Natural killer cell (primary cell): ENCODE measurements at places on chromosomes 16 and 17. TPM values are rescaled to one million over a fixed set of nuclear protein-coding genes. Genes with fewer than 3 reads are reported as not detected.

GRCh38 chr16:74064120-74064735 lies 232.4 kb upstream of the PSMD7 start:
- no peak overlapping the region for H3K27ac ChIP-seq
- no peak for DNase-seq
- no peak overlapping the region for H3K4me3 ChIP-seq
- no peaks in the 10 kb centered on the region for H3K27me3 ChIP-seq
- no peaks in the 10 kb centered on the region for H3K36me3 ChIP-seq

- H3K27me3 ChIP-seq = no peaks in the 10 kb centered on the region
- no peaks in the 10 kb centered on the region for H3K36me3 ChIP-seq
- DNase-seq = no peak
- no peak overlapping the region for H3K4me3 ChIP-seq
- H3K4me1 ChIP-seq = no peaks in the 10 kb centered on the region
Observed at GRCh38 chr17:40203131-40203530, 16.0 kb upstream of the WIPF2 start.

DNA sequence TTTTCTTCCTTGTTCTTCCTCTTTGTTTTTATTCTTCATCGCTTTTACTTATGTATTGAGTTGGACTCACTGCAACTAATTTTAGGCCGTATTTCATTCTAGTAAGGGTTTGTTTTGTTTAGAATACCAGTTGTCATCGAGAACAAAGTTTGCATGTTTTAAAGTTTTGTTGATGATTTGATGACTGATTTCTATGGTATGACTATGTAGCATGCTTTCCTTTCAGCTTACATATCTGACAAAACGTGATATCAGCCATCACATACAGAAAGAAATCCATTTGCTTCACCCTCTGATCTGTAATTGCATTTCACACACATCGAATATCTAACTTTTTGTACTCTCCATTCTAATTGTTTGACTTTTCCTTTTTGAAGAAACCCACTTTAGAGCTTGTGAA lies 4.0 kb downstream of the PRKCA start:
- no peak overlapping the region for H3K4me3 ChIP-seq
- peaks cover 17% of the 10 kb centered on the region for H3K4me1 ChIP-seq
- DNase-seq = no peak
- no peaks in the 10 kb centered on the region for H3K27me3 ChIP-seq
- peaks cover 3% of the 10 kb centered on the region for H3K36me3 ChIP-seq

GRCh38 chr17:13437966-13438779 lies 163.6 kb downstream of the HS3ST3A1 start:
- H3K27me3 ChIP-seq = no peaks in the 10 kb centered on the region
- no peak overlapping the region for H3K27ac ChIP-seq
- no peak for DNase-seq
- no peaks in the 10 kb centered on the region for H3K36me3 ChIP-seq
- no peak overlapping the region for H3K4me3 ChIP-seq
- no peaks in the 10 kb centered on the region for H3K4me1 ChIP-seq

CRYBA1 gene
- total RNA-seq = not detected

ZFHX3 gene
- total RNA-seq = 5.8 TPM

FLYWCH2 gene
- 12.6 TPM for total RNA-seq

GRCh38 chr16:3054965-3055733 lies 8.8 kb downstream of the MMP25 start:
- peak; percentile 50 for DNase-seq
- peaks cover 15% of the 10 kb centered on the region for H3K36me3 ChIP-seq
- H3K4me1 ChIP-seq = peaks cover 78% of the 10 kb centered on the region
- no peak overlapping the region for H3K4me3 ChIP-seq
- H3K27me3 ChIP-seq = no peaks in the 10 kb centered on the region

- no peaks in the 10 kb centered on the region for H3K4me1 ChIP-seq
- H3K27me3 ChIP-seq = no peaks in the 10 kb centered on the region
- DNase-seq = no peak
- H3K27ac ChIP-seq = no peak overlapping the region
- H3K36me3 ChIP-seq = no peaks in the 10 kb centered on the region
Observed at GRCh38 chr16:35664091-35664693, 2204.8 kb downstream of the TP53TG3F start.

DNA sequence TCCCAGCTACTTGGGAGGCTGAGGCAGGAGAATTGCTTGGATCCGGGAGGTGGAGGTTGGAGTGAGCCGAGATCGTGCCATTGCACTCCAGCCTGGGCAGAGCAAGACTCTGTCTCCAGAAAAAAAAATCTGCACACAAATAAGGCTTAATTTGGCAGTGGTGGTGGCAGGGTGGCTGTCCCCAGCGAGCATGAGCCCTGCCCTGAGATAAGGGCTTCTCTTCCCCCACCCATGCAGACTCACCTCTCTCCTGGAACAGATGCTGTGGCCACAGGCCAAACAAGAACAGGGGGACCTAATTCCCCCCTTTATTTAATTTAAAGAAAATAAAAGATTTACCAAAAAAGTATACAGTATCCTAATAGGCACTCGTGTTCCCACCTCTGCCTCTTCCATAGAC lies 157.2 kb downstream of the RAB11FIP4 start:
- no peak for DNase-seq
- no peaks in the 10 kb centered on the region for H3K36me3 ChIP-seq
- H3K4me3 ChIP-seq = peak overlapping the region; percentile 72
- no peaks in the 10 kb centered on the region for H3K27me3 ChIP-seq
- peak overlapping the region; percentile 53 for H3K27ac ChIP-seq
- H3K4me1 ChIP-seq = peaks cover 12% of the 10 kb centered on the region

DNA sequence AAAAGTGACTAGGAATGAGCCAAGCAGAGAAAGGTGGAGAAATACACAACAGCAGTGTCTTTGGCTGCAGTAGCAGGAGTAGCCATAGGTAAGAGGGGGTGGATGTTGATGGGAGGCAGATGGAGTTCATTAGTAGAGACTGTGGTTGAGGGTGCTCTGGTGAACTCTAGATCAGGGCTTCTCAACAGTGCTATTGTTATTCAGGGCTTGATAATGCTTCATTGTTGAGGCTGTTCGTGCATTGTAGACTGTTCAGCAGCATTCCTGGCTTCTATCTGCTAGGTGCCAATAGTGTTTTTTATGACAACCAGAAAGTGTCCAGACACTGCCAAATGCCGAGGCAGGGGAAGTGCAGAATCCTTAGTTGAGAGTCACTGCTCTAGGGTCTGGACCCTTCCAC lies 3.6 kb downstream of the ALKBH5 start:
- peaks cover 77% of the 10 kb centered on the region for H3K4me1 ChIP-seq
- H3K27me3 ChIP-seq = no peaks in the 10 kb centered on the region
- no peak overlapping the region for H3K27ac ChIP-seq
- DNase-seq = no peak

DNA sequence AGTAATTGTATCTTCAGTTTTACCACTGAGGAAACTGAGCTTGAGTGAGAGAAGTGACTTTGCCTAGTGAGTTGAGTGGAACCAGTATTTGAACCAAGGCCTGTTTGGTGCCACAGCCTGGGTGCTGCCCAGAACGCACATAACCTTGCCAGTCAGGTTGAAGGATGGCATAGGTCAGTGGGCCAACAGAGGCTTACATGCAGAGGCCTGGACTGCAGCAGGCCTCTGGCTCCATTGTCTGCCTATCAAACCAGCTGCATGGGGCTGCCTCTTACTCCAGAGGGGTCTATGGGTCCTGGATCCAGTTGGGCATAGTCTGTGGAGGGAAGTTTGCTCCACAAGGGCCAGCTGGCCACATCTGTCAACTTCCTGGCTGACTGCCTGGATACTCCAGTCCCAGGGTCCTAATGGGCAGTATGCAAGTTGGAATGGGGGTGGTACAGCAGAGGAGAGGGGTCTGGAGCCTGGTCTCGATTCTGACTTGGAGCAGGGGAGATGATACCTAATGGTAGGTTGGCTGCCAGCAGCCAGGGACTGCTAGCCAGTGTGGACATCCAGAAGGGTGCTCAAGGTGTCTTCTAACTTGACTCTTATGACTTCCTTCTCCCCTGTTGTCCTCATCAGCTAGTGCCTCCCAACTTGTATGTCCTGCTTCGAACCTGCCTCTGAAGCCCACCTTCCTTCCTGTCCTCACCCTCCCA lies 11.1 kb upstream of the RNF112 start:
- no peaks in the 10 kb centered on the region for H3K27me3 ChIP-seq
- DNase-seq = no peak
- no peak overlapping the region for H3K4me3 ChIP-seq
- H3K36me3 ChIP-seq = no peaks in the 10 kb centered on the region
- H3K4me1 ChIP-seq = no peaks in the 10 kb centered on the region
- no peak overlapping the region for H3K27ac ChIP-seq

GFAP gene
- not detected for total RNA-seq

KRTAP2-3 gene
- not detected for total RNA-seq

DNA sequence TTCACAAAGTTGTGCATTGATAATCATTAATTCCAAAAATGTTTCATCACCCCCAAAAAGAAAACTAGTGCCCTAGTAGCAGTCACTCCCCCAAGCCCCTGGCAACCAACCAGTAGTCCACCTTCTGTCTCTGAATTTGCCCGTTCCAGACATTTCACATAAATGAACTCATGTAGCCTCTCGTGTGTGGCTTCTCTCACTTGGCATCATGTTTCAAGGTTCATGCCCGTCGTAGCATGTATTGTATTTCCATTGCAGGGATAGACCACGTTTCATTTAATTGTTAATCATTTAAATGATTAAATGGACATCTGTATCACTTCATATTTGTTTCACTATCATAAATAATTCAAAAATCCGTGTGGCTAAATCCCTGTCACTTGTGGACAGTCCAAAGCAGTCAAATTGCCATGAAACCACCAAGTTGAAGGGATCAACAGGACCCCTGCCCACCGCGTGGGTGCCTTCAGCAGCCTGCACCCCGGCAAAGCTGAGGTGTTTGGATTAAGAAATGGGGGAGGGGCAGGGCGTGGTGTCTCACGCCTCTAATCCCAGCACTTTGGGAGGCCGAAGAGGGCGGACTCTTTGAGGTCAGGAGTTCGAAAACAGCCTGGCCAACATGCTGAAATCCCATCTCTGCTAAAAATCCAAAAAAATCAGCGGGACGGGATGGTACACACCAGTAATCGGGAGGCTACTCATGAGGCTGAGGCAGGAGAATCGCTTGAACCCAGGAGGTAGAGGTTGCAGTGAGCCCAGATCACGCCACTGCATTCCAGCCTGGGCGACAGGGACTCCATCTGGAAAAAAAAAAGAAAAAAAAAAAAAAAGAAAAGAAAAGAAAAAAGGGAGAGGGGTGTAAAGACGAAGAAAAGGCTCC lies 8.7 kb upstream of the FLYWCH2 start:
- H3K4me3 ChIP-seq = no peak overlapping the region
- no peaks in the 10 kb centered on the region for H3K27me3 ChIP-seq
- no peak overlapping the region for H3K27ac ChIP-seq
- no peaks in the 10 kb centered on the region for H3K36me3 ChIP-seq
- peaks cover 10% of the 10 kb centered on the region for H3K4me1 ChIP-seq

DNA sequence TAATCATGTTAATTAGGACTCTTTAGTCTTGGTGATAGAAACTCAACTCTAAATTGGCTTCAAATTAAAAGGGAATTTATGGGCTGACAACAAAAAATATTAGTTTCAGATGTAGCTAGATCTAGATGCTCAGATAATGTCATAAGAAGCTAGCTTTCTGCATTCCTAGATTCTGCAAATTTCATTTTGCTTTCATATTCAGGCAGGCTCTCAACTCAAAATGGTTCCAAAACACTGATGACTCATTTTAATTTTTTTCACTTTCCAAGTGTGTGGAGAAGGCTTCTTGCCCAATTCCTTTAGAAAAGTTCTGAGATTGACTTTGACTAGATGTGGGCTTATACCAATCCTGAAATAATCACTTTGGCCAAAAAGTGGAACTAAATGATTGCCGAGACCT lies 236.7 kb upstream of the GOT2 start:
- no peak overlapping the region for H3K27ac ChIP-seq
- no peaks in the 10 kb centered on the region for H3K4me1 ChIP-seq
- H3K27me3 ChIP-seq = no peaks in the 10 kb centered on the region
- no peak overlapping the region for H3K4me3 ChIP-seq
- no peaks in the 10 kb centered on the region for H3K36me3 ChIP-seq
- DNase-seq = no peak

GRCh38 chr16:49972280-49972679 lies 52.7 kb upstream of the CNEP1R1 start:
- H3K27me3 ChIP-seq = no peaks in the 10 kb centered on the region
- no peaks in the 10 kb centered on the region for H3K36me3 ChIP-seq
- no peak for DNase-seq
- no peaks in the 10 kb centered on the region for H3K4me1 ChIP-seq
- H3K4me3 ChIP-seq = no peak overlapping the region

DNA sequence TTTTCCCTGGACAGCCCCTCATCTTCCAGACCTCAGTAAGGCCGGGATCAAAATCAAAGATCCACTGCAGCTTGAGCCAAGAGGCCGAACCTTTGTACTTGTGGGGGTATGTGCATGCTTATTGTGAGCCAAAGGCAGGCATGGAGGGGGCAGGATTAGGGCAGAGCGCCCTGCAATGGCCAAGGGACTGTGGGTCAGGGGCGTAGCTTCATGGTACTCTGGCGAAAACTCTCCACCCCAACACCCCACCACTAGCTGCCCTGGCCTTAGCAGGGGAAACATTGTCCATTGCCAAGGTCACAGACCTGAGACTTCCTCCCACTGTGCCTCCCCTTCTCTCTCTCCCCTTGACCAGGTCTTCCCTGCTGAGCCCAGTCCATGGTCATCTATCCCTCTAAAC lies 90.1 kb downstream of the TMEM132E start:
- H3K4me3 ChIP-seq = no peak overlapping the region
- no peak for DNase-seq
- peaks cover 2% of the 10 kb centered on the region for H3K27me3 ChIP-seq
- no peak overlapping the region for H3K27ac ChIP-seq
- H3K4me1 ChIP-seq = no peaks in the 10 kb centered on the region

DNA sequence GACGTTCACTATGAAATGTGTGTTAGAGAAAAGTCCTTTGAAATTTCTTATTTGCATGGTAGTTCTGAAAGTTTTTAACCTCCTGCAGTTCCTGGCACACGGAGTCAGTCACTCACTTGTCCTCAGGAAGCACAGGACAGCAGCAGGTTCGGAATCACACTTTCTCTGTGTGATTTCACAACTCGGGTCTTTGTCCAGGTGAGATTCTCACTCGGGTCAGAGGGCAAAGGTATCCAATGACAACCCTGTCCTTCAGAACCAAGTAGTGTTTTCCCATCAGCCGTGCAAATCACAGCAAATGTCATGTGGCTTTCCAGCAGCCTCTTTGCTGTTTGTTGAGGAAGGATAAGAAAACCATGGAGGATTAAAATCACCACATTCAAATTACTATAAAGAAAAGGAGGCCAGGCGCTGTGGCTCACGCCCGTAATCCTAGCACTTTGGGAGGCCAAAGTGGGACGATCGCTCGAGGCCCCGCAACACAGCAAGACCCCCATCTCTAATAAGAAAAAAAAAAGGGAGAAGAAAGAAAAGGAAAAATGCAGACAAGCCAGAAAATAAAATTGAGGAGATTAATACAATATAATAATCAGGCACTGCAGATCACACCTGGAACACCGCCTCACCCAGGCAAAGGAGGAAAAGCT lies 22.0 kb downstream of the ADCY9 start:
- no peaks in the 10 kb centered on the region for H3K27me3 ChIP-seq
- H3K4me3 ChIP-seq = no peak overlapping the region
- no peaks in the 10 kb centered on the region for H3K36me3 ChIP-seq

- no peaks in the 10 kb centered on the region for H3K36me3 ChIP-seq
- no peak overlapping the region for H3K4me3 ChIP-seq
- H3K27me3 ChIP-seq = no peaks in the 10 kb centered on the region
- DNase-seq = no peak
- H3K4me1 ChIP-seq = peaks cover 4% of the 10 kb centered on the region
- no peak overlapping the region for H3K27ac ChIP-seq
Observed at GRCh38 chr17:45973946-45974859, 24.8 kb upstream of the STH start.

GRCh38 chr17:65374966-65375365 lies 186.5 kb downstream of the AXIN2 start:
- no peak overlapping the region for H3K4me3 ChIP-seq
- peaks cover 21% of the 10 kb centered on the region for H3K4me1 ChIP-seq
- no peak overlapping the region for H3K27ac ChIP-seq

NHLRC4 gene
- total RNA-seq = 0.35 TPM
